ENCODE measurements at places on chromosomes 2 and 18.

- DNase-seq = peak; percentile 91
These were observed 1027.7 kb downstream of the TMEM182 start for GRCh38 chr2:103789381-103790095.

- DNase-seq = peak; percentile 43
These were observed 188.6 kb upstream of the CDH19 start for GRCh38 chr18:66792466-66792865.

DNA sequence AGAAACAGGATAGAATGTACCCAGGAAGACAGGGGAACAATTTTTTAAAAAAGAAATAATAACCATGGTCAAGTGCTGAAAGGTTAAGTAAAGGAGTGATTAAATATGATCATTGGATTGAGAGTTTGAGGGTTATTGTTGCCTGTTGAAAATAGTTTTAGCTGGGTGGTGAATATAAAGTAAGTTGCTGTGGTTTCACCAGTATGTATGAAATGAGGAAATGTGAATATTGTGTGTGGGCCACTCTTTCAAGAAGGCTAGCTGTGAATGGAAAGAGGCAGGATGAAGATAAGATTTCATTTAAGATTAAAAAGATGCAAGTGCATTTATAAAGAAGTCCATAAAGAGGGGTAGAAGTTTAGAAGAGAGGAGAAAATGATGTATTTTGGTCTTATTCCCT, 53.8 kb downstream of the GULP1 start:
- peak; percentile 13 for DNase-seq

GRCh38 chr18:78352910-78353309, 626.7 kb upstream of the SALL3 start:
- DNase-seq = no peak

- DNase-seq = no peak
These were observed 130.6 kb upstream of the SKOR2 start for GRCh38 chr18:47381975-47382570.

DNA sequence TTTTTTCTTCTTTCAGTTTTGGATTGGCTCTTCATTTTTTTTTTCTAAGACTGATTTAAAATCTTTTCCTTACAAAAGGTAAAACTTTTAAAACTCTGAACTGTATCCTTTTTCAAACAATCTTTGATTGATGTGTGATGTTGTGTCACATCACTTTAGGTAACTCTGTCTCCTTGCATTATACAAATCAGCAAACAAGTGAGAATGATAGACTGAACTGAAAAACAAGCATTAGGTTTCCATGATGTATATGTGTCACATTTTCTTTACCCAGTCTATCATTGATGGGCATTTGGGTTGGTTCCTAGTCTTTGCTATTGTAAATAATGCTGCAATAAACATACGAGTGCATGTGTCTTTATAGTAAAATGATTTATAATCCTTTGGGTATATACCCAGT, 655.7 kb downstream of the LRRTM4 start:
- DNase-seq = no peak

DNA sequence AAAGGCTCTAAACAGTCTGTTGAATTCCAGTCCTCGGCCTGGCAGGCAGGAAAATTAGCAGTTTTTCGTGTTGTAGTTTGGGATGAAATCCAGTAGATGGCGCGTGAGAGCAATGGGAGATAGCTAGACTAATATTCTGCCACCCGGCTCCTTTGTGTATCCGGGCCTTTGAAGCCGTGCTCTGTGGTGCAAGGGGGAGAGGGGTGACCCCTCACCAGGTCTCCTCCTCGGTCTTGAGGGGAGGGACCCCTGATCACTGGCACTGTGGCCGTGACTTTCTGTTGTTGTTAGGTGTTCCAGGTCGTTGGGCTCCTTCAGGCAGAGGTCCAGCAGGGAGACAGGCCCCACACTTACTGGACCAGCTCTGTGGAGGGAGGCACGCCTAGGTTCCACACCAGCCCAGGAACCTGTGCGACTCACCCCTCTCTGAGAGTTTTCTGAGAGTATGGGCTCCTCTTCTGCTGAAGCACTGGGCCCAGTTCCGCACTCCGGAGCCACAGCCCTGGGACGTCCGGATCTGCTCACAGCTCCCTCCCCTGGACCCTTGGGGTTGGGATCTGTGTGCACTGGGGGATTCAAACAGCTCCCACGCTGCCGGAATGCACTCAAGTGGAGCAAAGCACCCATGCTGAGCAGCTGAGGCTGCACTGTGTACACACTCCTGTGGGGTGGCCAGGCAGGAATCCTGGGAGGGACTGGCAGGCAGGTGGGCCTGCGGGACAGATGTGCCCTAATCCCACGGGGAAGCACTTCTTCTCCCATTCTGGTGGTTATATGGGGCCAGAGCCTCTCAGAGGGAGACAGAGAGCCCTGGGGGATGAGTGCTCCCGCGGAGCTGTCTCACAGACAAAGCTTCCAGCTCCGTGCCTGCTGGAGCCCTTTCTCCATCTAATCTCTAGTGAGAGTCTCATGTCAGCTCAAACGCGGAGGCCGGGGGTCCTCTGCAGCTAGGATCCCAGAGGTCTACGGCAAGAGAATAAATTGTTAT, 8.8 kb downstream of the GKN2 start:
- DNase-seq = peak; percentile 74

DNA sequence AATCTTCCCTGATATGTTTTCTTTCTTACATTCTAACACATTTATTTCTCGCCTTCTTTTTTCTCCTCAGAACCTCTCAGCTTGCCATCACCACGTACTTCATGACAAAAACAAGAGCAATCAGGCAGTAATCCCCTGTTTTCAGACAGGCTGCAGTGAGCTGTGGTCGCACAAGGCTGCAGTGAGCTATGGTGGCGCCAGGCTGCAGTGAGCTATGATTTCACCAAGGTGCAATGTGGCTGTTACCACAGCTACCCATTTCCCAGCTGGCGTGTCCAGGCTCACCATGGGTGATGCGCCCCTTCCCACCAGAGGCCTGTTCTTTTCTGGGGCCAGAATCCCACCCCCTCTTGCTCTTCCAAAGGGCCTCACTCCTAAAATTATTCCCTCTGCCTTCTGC, 25.8 kb downstream of the TCF23 start:
- DNase-seq = peak; percentile 5

DNA sequence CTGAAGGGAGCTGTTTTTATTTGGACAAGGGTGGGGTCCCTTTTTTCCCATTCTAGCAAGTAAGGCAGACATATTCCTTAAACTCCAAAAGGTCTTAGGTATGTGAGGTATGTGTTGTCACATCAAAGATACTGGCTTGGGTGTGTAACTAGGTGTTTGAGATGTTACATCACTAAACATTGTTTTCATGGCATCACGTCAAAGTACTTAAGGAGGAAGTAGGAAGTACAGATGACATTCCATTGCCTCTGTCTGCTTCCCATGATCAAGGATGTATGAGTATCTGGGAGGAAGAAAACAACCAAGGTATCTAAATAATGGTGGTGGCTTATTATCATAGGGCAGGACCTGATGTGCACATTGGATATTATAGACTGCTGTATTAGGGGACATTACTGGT, 39.3 kb downstream of the CD302 start:
- DNase-seq = peak; percentile 86

DNA sequence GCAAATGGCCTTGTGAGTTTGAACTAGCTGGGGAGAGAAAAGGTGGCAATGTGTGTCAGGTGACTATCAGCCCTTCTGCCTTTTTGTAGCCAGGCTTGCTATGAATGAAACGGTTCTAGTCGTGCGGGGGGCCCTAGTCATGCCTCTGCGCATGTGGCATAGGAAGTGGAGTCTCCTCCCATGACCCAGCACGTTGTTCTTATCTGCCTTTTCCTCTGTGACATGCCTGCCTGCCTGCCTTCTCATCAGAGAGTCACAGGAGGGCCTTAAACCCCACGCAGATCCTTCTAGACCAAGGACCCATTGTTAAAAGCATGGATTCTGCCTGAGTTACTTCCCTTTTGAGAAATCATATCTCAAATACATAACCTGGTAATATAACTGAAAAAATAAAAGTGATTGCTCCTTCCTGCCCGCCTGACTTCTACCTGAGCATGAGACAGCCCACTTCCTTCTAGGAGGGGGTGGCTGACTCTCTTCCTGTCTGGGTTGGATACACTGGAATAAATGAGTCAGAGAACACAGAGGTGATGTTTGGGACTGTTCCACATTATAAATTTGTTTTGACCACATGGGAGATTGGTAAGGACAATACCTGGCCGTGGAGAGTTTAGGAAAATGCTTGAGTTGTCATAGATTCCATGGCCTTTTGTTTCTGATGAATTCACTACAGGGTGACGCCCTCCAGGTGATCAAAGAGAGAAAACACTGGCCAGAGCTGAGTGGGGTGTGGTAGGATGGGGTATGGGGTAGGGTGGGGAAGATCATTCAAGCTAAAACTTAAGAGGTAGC, 49.8 kb downstream of the FBLN7 start:
- peak; percentile 87 for DNase-seq

GRCh38 chr2:116094196-116094595, 1651.8 kb downstream of the DPP10 start:
- DNase-seq = no peak

DNA sequence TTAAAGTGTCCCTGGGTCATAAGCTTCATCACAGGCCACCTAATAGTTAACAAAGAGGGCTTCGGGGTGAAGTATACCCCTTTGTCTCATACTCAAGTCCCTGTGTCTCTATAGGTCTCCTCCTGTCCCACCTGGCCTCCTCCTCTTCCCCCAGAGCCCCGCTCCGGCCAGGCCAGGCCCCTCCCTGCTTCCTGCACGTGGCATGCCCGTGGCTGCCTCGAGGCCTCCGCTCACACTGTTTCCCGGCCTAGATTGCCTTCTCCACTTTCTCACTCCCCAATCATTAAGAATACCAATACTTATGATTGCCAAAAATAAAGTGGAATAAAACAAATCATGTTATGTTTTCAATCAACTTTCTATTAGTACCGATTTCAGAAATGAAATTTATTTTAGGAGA, 18.8 kb downstream of the SMYD1 start:
- no peak for DNase-seq
